ENCODE measurements at places on chromosomes 1 and 21. TPM values are rescaled to one million over a fixed set of nuclear protein-coding genes. Genes with fewer than 3 reads are reported as not detected.

Gene TMEM82
- total RNA-seq = not detected

Gene CD53
- total RNA-seq = not detected

Gene OR10J1
- total RNA-seq = not detected

Gene CR1L
- total RNA-seq = not detected

Gene PBXIP1
- 13.5 TPM for total RNA-seq

Gene PGLYRP3
- total RNA-seq = not detected

Gene CA14
- total RNA-seq = not detected

Gene CELA3A
- not detected for total RNA-seq

Gene TTC22
- total RNA-seq = not detected

Gene IQGAP3
- total RNA-seq = 15.3 TPM

Gene IFFO2
- 6.3 TPM for total RNA-seq

Gene TMEM51
- 38.6 TPM for total RNA-seq

Measured in A549 treated with GW870086 at 1 μM for 4 hours (cell line).